IPS-NIHi11 (cell line): ENCODE measurements at places on chromosomes 12 and 14.

DNA sequence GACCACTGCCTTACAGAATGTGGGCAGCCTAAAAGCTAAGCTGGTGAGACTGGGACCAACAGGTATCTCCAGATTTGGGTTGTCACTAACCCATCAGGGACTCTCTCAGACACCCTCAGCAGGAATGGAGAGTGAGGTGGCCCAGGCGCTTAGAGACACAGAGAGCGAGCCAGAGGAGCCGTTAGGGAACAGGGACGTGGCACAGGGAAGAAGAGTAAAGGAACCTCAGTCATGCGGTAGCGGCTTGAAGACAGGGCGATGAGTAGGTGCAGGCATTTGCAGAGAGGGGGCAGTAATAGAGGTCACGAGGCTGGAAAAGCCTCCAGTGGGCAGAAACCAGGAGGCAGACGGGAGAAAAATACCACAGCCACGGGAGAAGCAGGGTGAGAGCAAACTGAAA, 158.0 kb upstream of the CCND2 start:
- no peak for DNase-seq

- no peak for DNase-seq
Measured at GRCh38 chr12:40794087-40794486, 101.8 kb downstream of the CNTN1 start.

DNA sequence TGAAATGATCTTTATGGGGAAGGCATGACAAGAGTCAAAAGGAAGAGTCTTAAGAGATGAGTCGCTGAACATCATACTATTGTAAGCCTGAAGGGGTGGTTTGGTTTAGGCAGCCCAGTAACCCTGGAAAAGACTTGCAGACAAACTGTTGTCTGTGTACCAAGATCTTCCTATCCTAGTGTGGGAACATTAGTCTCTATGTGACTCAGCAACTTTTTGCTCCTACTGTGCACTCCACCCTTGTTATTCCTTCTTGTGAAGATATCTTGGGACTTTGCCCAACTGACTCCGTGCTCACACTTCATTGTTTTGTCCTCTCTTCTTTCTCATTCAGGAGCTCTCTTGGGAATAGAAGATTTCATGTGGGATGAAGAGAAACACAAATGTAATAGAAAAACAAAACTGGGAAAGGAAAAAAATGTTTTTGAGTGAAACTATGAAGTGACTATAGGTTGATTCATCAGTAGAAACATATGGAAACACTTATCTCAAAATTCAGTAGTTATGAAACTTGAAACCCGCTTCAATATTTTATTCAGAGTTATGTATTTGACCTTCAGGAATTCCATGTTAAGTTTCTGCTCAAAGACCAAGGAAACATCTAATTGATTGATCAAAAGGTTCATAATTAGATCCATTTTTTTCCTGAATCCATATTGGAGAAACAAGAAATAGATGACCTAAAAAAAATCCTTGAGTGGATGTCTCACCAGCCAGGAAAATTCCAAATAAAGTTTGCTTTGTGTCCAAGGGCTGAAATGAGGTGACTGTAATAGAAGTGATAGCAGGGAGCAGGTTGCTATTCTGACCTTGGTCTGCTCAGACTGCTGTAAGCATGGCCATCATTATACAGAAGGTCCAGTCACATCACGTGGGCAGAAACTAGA, 67.2 kb downstream of the BTG1 start:
- no peak for DNase-seq

- no peak for DNase-seq
Measured at GRCh38 chr12:42695490-42695995, 106.0 kb upstream of the PRICKLE1 start.

DNA sequence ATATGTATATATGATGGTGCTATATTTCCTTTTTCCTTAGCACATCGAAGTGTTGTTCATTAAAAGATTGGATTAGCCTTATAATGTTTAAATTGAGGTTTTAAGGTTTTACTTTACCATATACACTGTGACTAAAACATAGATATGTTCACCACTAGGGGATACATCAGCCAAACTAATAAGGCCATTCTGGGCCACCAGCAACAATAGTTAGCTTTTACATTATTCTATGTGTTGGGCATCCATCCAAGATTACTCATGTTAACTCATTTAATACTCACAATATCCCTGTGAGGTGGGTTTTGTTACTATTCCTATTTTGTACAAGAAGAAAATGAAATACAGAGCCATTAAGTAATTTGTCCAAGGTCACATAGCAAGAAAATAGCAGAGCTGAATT, 202.6 kb upstream of the AVPR1A start:
- DNase-seq = no peak

- no peak for DNase-seq
Measured at GRCh38 chr12:24754690-24755638, 193.9 kb downstream of the BCAT1 start.

GRCh38 chr12:72094490-72094889, 155.8 kb downstream of the TPH2 start:
- DNase-seq = no peak

DNA sequence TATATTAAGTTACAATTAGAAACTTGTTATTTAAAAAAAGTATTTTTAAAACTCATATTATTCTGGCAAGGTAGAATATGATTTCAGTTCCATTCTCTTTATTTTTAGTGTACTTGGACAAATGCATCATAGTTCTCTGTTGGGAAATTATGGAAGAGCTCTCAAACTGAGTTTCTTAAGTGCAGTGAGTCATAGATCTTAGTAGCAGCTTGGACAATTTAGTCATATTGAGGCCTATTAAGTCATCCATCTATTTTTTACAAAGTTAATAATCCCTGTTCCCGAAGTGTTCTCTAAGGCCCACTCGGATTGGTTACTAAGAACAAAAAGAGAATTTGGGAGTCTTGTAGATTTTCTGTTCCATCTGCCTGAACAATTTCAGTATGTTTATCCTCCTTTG, 113.9 kb downstream of the ANO4 start:
- DNase-seq = no peak

GRCh38 chr12:53575502-53576249, 50.5 kb downstream of the ATF7 start:
- no peak for DNase-seq

DNA sequence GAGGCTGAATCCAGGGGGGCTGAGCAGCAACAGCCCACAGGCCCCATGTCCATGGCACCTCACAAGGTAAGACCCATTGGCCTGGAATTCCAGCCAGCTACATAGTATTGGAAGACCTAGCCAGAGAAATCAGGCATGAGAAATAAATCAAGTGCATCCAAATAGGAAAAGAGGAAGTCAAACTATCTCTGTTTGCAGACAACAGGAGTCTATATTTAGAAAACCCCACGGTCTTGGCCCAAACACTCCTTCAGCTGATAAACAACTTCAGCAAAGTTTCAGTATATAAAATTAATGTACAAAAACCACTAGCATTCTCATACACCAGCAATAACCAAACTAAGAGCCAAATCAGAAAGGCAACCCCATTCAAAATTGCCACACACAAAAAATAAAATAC, 16.9 kb downstream of the PDE6H start:
- DNase-seq = no peak

DNA sequence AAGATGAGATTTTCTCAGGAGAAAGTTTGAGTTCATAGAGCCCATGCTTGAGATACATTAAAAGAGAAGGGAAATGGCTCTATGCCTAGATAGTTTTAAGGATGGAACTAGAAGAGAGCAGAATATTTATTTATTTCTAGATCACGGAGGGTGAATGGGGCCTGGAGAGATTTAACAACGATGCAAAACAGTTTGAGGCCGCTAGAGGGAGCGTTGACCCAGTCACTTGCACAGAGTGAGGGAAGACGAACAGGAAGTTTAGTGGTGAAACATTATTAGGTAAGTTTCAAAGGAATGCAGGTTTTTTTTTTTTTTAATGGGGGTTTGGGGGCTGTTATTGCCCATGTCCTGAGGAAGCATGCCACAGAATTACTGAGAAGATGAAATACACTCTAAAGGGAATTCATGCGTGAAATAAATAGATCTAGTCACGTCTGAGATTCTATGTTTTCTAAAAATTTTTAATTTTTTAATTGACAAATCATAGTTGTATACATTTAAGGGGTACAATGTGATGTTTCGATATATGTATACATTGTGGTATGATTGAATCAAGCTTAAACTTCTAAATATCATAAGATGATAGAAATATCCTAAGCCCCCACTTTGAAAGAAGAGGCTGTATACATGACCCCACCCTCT, 14.8 kb upstream of the PPP1R1A start:
- DNase-seq = peak; percentile 81

DNA sequence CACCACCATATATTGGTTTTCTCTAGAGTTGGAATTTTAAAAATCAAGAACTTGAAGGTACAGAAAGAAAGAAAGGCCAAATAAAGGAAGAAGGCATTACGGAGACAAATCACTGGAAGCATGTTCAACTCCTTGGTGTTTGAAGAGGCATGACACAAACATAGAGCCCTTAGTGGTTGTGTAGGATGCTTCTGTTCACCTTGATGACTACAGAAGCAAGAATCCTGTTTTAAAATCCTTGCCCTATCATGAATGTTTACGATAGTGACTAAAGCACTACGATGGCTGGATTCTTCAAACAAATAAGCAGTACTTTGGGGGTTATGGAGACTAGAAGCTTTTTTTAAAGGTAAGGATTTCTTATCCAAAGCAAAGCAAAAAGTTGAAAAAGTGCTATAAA, 10.3 kb upstream of the ISM2 start:
- no peak for DNase-seq

- DNase-seq = peak; percentile 35
Measured at GRCh38 chr14:85528080-85528896, 1.7 kb upstream of the FLRT2 start.

DNA sequence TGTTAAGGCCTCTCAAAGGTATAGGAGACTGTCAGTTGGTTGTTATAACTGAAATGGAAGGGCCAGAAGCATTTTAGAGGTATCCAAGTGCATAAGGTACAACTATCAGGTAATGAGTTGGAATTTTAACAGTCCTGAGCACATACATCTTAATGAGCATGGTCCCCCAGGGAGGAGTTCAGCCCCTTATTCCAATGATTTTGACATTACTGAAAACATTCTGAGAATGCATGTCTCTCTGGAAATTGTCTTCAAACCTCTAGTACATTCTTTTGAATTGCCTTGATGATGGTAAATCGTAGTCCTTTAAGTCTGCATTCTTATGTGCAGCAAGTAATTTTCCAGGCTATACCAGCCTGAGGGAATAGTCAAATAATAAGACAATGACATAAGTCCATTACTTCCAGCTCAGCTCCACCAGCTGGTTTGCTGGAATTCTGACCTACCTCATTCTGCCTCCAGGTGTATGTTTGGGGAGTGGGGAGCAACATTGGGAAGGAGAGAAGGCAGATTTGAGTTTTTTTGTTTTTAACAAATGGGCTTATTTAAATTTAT, 239.2 kb downstream of the MSRB3 start:
- no peak for DNase-seq

- DNase-seq = no peak
Measured at GRCh38 chr12:2754208-2754607, 40.6 kb upstream of the FKBP4 start.

DNA sequence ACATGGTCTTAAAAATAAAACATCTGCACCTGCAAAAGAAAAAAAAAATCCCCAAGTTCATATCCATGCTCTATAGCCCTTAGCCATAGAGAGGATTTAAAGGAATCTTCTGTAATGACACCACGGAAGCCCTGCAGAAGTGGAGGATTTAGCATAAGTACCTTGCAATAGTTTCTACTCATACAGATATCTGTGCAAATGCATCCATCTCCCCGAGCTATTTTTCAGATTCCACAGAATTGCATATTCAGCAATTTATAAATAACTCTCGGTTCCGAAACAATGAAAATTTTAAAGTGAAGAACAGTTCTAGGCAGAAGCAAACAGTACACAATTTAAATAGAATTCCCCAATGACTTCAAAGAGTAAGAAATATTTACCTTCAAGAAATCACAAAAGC, 424 bp downstream of the IGF1 start:
- DNase-seq = no peak

DNA sequence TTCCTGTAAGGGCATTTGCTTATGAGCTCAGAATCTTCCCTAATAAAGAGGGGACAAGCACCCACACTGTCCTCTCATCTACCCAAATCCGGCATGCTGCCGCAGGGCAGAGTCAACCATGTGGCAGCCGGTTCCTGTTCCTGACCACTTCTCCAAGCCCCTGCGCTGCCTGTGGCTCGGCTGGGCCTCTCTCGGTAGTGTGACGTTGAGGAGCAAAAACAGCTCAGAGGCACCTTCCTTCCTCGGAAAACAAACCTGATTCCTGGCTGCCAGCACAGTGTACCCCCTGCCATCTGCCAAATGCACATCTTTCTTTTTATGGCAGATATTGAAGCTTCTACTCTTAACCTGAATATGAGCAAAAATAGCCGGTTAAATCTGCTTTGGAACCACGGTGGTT, 50.5 kb downstream of the CFAP251 start:
- DNase-seq = no peak

- DNase-seq = peak; percentile 13
Measured at GRCh38 chr12:48104531-48104930, 1.3 kb downstream of the SENP1 start.

- no peak for DNase-seq
Measured at GRCh38 chr12:3576891-3577290, 85.9 kb downstream of the PRMT8 start.

DNA sequence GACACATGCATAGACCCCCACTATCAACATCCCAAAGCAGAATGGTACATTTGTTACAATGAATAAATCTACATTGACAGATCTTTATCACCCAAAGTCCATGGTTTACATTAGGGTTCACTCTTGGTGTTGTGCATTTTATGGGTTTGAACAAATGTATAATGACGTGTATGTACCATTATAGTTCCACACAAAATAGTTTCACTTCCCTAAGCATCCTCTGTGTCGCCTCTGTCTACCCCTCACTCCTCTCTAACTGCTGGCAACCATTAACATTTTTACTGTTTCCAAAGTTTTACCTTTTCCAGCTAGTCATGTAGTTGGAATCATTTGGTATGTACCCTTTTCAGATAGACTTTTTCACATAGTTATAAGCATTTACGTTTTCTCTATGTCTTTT, 69.5 kb upstream of the LMO3 start:
- no peak for DNase-seq

DNA sequence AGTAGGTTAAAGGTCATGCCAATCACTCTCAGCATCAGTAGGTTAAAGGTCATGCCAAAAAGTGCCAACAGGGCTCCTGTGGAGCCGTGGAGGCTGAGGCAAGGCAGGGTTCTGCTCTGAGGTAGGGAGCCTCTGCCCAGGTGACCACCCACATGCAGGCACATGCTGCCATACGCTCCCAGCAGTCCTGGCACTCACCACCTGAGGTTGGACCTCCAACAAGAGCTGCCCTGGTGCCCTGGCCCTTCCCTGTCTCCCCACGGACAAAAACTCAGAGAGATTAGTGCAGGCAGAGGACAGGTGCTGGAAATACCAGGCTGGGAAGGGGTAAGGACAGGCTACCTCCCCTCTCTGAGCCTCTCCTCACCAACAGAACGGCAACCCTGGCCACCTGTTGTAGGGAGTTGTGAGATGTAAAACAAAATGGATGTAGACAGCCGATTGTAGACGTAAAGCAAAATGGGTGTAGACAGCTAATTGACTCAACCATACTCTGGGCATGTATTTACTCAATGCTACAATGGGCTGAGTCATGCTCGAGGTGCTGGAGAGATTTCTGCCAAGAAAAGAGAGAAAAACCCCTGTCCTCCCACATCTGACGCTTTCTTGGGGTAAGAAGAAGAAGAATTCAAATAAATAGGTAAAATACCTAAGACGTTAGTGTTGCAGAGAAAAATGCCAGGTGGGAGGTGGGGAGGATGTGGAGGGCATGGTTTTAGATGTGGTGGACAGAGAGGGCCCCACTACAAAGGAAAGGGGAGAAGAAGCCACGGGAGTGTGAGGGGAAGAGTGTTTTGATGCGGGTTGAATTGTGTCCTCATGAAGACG, 32.4 kb downstream of the LTBP2 start:
- no peak for DNase-seq

- DNase-seq = no peak
Measured at GRCh38 chr14:100293497-100294212, 12.6 kb downstream of the SLC25A29 start.
